Activated T-cell treated with anti-CD3 and anti-CD28 coated beads for 48 hours (primary cell): ENCODE measurements at places on chromosomes 12 and 14.

DNA sequence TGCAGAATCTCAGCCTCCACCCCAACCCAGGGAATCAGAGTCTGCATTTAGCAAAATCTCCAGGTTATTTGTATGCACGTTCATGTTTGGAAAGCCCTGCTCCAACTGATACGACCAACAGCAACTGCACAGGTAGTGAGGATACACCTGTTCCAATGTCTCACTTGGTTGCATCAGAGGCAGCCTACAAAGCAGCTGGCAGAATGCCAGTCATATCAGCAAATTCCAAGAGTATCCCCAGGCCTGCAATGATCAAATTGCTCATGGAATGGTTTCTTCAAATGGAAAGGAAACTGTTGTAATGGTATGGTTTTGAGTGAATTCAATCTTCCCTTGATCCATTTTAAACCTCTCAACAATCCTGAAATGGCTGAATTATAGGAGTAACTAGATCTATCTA, 75.4 kb downstream of the GRIP1 start:
- no peak for DNase-seq

GRCh38 chr12:43348221-43348620, 203.8 kb downstream of the ADAMTS20 start:
- no peak for DNase-seq

- peak; percentile 37 for DNase-seq
These were observed at the start of gene CHGA for GRCh38 chr14:92922883-92923743. TSS of gene CHGA (plus strand) at chr14:92923150. CDS start at chr14:92923360, 210 bp downstream.

- DNase-seq, result no peak
These were observed 533.7 kb upstream of the SEL1L start for GRCh38 chr14:82067221-82067875.

- no peak for DNase-seq
These were observed 60.6 kb upstream of the HECTD1 start for GRCh38 chr14:31268216-31268615.

GRCh38 chr14:55446833-55447232, 6.4 kb upstream of the TBPL2 start:
- no peak for DNase-seq
